SW 1271 (cell line): ENCODE measurements at places on chromosomes 3 and 15.

GRCh38 chr15:45891766-45892165 is 256.9 kb downstream of the SQOR start:
- no peak for DNase-seq

- DNase-seq = no peak
These were observed 126.7 kb downstream of the SERPINI1 start for GRCh38 chr3:167862104-167862730.

DNA sequence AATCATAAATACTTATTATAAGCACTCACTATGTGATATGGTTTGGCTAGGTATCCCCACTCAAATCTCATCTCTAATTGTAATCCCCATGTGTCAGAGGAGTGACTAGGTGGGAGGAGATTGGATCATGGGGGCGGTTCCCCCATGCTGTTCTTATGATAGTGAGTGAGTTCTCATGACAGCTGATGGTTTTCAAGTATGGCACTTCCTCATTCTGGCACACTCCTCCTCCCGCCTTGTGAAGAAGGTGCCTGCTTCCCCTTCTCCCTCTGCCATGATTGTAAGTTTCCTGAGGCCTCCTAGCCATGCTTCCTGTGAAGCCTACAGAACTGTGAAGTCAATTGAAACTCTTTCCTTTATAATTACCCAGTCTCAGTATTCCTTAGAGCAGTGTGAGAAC is 53.3 kb upstream of the CHMP2B start:
- no peak for DNase-seq

DNA sequence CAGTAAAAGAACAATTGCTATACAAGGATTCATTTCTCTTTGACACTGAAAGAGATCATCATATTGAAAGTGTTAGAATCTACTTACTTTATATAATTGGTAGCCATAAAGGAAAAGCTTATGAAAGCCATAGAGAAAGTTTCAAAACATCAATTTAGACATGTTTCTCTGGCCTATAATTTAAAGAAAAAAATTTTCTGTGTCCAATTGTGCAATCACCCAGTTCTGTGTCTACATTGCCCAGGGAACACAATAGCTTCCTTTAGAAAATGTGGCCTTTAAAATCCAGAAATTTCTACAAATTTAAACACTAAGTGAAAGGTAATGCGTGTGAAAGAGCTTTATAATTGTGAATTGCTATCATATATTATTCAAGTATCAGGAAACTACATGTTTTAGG is 259.2 kb downstream of the GBE1 start:
- DNase-seq = no peak

DNA sequence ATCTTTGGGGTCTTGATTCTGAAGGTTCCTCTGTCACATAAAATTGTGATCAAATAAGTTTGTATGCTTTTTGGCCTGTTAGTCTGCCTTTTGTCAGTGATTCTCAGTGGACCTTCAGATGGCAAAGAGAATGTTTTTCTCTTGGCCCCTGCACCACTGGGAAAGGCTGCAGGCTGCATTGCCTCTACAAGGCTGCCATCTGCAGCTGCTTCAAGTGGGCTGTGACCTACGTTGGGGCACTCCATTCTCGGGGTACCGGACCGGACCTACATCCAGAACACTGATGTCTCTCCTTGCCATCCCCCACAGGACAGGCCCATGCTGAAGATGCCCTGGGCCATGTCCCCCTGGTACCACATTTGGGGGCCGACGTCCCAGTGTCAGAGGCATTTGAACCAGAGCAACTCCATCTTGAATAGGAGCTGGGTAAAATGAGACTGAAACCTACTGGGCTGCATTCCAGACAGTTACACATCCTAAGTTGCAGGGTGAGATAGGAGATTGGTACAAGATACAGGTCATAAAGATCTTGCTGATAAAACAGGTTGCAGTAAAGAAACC is 37.5 kb upstream of the MFGE8 start:
- no peak for DNase-seq

GRCh38 chr15:53681056-53681455 is 78.4 kb downstream of the WDR72 start:
- no peak for DNase-seq

DNA sequence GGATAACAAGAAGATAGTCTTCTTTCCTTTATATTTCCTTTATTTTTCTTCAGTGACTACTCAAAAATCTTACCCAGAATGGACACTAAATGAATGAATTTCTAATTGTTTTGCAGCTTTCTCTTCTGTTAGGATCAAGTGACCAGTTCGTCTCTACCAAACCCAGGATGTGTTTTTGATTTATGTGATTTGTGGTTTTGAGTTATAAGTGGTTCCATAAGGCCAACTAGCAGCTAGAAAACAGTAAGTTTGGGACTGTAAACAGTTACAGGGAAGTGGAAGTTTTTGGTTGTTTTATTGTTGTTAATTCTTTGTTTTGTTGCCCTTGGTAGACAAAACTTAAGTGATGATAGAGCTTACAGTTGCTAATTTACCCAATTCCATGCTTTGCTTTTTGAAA is 456.5 kb downstream of the IL5RA start:
- no peak for DNase-seq

GRCh38 chr3:16936676-16937230 is 52.0 kb downstream of the PLCL2 start:
- no peak for DNase-seq

DNA sequence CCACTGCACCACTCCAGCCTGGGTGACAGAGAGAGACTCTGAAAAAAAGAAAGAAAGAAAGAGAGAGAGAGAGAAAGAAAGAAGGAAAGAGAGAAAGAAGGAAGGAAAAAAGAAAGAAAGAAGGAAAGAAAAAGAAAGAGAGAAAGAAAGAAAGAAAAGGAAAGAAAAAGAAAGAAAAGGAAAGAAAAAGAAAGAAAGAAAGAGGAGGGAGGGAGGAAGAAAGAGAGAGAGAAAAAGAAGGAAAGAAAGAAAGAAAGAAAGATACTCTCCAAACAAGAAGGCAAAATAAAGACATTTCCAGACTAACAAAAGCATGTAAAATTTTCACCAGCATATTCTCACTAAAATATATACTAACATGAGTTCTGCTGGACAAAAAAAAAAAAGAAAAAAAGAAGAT is 228.7 kb downstream of the DPH6 start:
- DNase-seq = no peak

- no peak for DNase-seq
These were observed 552 bp upstream of the XYLB start for GRCh38 chr3:38345879-38346586.

DNA sequence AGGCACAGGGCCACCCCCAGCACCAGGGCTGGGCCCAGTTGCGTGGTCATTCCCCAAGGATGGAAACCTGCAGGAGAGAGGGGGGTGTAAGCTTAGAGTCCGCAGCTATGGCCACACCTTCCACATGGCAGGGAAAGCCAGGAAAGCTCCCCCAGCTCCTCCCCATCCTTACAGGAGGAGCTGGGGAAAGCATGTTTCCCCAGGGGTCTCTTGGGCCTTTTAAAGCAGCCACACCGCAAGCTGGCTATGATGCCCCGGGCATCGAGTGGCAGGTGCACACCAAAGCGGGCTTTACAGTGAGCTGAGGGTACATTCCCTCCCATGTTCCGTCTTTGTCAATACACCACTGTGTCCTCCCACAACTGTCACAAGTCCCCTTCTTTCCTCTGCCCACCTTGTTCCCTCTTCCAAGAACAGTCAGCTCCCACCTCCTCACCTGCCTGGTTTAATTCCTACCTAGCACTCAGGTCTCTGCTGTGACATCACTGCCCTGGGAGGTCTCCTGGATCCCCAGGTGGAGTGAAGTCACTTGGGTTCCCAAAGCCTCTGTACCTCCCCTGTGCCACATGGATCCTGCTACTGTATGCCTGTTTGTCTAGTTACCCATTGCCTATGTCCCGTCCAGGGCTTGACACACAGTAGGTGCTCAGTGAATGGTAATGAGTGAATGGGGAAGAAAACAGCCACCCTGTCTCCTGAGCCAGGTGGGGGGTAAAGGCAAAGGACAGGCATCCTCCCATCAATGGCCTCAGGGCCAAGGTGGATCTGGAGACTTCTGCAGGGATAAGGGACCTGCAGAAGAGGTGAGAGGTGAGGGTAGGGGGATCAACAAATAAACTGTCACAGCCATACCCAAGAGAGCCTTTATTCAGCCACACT is 3.4 kb downstream of the HYAL3 start:
- no peak for DNase-seq

DNA sequence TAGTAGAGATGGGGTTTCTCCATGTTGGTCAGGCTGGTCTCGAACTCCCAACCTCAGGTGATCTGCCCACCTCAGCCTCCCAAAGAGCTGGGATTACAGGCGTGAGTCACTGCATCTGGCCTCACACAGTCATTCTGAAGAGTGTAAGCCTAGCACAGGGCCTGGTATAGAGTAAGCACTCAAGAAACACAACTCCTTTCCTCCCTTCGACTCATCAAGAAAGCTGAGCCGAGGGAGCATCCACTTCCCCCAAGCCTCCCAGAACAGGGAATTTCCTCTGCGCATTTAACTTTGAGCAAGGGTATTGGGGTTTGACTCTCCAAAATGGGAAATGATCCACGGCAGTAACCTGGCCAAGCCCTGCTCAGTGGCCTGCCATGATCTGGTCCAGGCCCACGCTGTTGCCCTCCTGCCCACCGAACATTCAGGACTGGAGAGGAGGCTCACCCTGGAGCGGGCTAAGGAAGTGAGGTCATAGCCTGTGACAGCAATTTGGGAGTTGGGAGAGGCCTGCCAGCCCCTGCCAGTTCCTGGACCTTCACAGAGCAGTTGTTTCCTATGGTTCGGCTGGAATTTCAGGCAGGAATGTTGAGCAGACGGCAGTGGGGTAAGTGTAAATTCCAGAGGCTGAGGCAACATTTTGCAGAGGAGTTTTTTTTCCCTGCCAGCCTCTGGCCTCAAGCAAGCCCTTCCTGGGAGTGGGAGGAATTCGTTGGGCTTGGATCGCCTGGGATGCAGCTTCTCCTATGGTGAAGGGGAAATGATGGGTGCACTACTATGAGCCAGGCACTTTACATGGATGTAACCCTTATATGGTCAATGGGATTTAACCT is 21.2 kb upstream of the SMAD3 start:
- peak; percentile 77 for DNase-seq

- DNase-seq = no peak
These were observed 8.4 kb upstream of the CA12 start for GRCh38 chr15:63389902-63390670.

DNA sequence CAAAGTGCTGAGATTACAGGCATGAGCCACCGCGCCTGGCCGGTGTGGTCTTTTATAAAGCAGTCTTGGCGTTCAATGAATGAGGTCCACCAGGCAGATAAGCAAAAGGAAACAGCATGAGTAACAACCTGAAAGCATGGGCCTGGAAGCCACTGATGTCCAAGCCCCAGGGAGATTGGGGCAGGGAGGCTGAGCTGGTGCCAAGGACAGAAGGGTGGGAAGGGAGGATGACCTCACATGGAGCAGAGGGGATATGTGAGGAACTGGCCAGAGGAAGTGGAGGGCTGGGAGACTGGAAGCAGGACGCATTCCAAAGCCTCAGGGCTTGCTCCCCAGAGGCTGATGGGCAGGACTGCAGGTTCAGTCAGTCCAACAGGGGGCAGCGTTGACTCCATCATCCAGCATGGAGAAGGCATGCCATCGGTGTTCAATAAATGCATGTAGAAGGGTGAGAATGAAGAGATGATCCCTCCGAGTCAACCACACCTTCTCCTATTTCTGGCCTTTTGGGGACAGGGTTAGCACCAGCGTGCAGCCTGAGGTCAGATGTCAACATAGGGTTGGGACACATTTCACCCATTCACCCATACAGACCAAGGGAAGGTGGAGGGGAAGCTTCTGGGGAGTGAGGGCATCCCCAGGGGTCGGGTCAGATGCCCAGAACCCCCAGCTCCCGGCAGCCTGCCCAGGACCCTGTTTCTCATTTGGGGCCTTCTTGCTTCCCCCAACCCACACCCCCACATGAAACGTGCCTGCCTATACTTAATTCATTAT is 14.8 kb downstream of the MYL3 start:
- no peak for DNase-seq

DNA sequence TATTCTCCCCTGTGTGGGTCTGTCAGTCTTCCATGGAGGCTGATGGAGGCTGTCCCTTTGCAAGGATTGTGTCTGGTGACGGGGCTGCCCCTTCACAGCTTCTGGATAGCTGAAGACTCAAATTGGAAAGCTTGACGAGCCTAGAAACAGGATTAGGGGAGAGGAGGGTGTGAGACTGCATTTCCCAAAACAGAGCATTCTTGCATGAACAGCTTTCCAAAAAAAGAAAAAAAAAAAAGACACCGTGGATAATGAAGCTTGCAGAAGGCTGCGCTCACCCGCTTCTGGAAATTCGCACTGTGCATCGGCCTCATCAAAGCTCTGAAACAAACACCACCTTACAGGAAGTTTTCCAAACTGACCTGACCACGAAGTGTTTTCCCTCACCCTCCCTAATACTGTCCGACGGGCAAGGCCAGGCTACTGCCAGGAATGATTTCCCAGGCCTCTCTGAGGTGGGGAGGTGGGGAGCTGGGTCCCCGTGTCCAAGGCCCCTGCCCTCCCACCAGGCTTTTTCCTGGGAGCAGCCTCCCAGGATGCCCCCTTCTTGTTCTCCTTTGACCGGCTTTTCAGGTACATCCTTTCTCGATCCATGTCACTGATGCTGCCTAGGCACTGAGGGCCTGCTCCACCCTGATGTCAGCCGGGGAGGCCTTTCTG is 24.9 kb upstream of the MUC4 start:
- DNase-seq = no peak

GRCh38 chr3:103624271-103624670 is 1189.5 kb downstream of the ZPLD1 start:
- DNase-seq = no peak

- DNase-seq = no peak
These were observed 242.9 kb downstream of the SLC9A9 start for GRCh38 chr3:143605233-143605950.

GRCh38 chr3:63245726-63246241 is 32.3 kb upstream of the SYNPR start:
- no peak for DNase-seq

- DNase-seq = no peak
These were observed 375.0 kb downstream of the MECOM start for GRCh38 chr3:169288553-169288952.

DNA sequence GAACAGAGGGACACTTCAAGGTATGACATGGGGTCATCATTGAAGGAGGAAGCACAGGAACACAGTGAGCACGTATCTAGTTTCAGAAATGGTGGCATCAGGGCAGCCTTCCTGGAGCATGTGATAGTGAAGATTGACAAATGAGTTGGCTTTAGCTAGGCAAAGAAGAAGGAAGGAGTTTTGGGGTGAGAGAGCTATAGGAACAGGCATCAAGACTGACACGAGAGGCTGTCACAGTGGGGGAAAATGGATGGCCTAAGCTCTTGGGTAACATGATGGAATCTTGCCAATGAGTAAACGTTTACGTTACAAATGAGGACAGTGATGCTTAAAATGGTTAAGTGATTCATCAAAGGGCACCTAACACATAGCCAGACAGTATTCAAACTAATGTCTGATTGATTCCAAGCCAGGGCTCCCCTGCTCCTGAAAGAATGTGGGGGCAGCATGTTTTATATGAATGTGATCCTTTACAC is 23.1 kb upstream of the GPR171 start:
- DNase-seq = no peak

DNA sequence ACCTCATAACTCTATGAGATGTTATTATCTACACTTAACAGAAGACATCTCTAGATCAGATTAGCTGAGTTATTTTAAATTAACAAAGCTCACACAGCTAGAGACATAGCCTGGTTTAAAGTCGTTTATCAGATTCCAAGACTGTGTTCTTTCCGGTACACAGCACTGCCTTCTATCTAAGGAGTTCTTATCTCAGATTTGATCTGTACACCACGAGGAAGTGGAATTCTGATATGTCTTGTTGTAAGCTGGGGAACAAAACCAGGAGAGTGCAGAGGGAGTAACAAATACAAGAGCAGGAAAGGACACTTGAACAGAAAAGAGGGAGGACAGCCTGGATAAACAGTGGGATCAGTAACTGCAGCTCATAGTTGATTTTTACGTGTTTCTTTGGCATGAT is 61.7 kb upstream of the KCNMB2 start:
- no peak for DNase-seq

- no peak for DNase-seq
These were observed 692 bp upstream of the C15orf39 start for GRCh38 chr15:75200765-75201615.
